Amniotic stem cell (primary cell): ENCODE measurements at places on chromosomes 6 and 20.
A peak's percentile ranks its signal among the peaks of the same experiment; 100 is the strongest.

DNA sequence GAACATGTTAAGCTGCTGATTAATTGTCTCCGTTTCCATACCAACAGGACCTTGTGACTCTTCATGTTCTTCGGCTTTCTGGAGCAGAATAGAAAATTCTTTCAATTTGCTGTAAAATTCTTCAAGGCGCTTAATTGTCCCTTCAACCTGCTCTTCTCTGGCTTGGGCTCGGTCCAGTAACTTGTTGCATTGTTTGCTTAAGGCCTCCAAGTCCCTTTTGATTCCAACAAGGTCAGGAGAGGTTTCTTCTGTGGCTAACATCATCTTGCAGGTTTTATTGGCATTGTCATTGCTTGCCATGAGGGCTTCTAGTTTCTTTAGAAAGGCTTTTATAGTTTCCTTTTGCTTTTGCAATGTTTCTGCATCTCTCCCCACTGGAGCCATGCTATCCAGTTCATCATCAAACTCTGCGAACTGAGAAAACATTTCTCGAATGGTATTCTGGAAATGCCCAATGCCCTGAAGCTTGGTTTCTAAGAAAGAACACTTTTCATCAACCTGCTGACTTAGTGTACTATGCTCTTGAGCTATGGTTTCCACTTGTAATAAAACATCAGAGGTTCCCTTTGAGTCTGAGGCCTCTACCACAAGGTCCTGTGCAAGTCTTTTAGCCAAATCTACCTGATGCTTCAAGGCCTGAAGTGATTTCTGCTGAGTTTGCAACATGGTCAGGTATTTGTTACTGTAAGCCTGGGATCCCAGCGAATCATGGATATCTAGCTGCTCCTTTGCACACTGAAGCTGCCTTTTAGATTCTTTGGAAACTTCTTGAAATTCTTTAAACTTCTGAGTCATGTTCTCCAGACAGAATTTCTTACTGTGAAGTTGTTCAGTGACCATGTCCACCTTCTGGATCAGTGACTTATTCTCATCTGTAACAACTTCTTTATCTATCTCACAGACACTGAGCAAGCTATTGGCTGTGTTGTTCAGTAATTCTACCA, 90.2 kb downstream of the DST start:
- DNase-seq: no peak

- no peak for DNase-seq
Observed at GRCh38 chr20:56780266-56780665, 151.2 kb downstream of the TFAP2C start.

GRCh38 chr6:52407467-52407866, 12.7 kb upstream of the EFHC1 start:
- DNase-seq: no peak

GRCh38 chr6:28711788-28712341, 186.2 kb downstream of the GPX5 start:
- no peak for DNase-seq

- peak; percentile 70 for DNase-seq
Observed at GRCh38 chr6:3750317-3751076, 1.0 kb downstream of the PXDC1 start.

GRCh38 chr20:41082306-41082705, 53.7 kb downstream of the TOP1 start:
- DNase-seq: no peak
